HepG2 (cell line): ENCODE measurements at places on chromosomes 3 and 15.

DNA sequence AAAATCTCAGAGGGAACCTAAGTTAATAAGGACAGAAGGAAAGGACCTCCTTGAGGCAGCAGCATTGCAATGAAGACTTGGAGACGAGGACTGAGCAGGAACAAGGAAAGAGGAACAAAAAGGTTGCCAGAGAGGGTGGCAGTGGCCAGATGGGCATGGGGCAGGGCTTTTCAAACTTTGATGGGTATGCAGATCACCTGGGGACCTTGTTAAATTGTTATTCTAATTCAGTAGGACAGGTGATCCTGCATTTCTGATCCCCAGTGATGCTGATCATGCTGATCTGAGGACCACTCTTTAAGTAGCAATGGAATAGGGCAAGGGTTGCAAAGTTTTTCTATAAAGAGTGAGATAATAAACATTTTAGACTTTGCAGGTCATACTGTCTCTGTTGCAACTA, 11.1 kb downstream of the COL6A6 start:
- no peaks in the 10 kb centered on the region for H3K4me1 ChIP-seq
- H3K4me3 ChIP-seq = no peak overlapping the region
- H3K36me3 ChIP-seq = no peaks in the 10 kb centered on the region
- H3K27ac ChIP-seq = no peak overlapping the region
- no peak for DNase-seq

DNA sequence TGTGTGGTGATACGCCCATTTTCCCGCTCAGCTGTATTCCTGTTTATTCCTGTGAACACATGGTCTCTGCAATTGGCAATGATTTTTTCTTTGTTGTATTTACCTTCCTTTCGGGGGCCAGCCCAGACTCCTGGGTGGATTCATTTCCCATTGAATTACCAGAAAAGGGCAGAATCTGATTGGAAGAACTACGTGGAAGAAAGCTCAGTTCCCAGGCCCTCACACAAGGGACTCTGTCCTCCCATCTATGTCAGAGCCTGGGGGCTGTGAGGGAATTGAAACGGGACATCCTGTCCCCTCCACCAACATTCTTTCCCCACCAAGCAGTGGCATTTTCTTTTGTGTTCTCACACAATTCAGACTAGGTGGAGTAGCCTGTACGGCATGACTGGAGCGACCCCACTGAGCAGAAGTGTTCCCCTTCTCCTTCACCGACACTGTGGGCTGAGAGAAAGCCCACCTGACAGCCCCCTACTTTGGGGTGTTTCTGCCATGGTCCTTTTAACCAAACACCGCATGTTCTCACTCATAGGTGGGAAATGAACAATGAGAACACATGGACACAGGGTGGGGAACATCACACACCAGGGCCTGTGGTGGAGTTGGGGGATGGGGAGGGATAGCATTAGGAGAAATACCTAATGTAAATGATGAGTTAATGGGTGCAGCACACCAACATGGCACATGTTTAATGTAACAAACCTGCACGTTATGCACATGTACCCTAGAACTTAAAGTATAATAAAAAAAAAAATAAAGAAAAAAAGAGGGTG, 32.1 kb upstream of the RFTN1 start:
- DNase-seq = no peak
- H3K4me1 ChIP-seq = no peaks in the 10 kb centered on the region

GRCh38 chr3:186467969-186468368, 76.2 kb downstream of the CRYGS start:
- H3K27ac ChIP-seq = no peak overlapping the region
- peak; percentile 4 for DNase-seq
- H3K36me3 ChIP-seq = no peaks in the 10 kb centered on the region
- H3K27me3 ChIP-seq = peaks cover 16% of the 10 kb centered on the region; the same call in 1 of the 3 replicates

- no peak for DNase-seq
- no peaks in the 10 kb centered on the region for H3K4me1 ChIP-seq
- H3K4me3 ChIP-seq = no peak overlapping the region
- no peak overlapping the region for H3K27ac ChIP-seq
Measured at GRCh38 chr3:155362808-155363689, 69.6 kb upstream of the STRIT1 start.

DNA sequence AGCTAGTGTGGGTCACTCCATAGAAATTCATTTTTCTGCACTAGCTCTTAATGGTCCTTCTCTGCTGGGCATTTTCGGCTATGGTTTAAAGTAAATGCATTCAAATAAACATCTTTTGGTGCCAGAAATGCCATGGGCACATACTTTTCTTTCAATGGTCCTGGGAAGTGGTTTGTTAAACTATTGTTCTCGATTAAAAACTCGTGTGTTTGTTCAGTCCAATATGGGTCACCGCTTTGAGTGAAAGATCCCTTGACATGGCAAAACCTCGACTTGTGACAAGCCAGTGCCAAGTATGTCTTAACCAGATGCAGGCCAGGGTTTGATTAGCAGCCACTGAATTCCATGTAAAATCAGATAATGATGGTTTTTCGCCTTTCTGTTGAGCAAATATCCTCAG, 331.9 kb upstream of the WNT5A start:
- H3K36me3 ChIP-seq = no peaks in the 10 kb centered on the region
- H3K4me3 ChIP-seq = no peak overlapping the region
- DNase-seq = no peak
- no peaks in the 10 kb centered on the region for H3K27me3 ChIP-seq
- no peak overlapping the region for H3K27ac ChIP-seq
- H3K4me1 ChIP-seq = no peaks in the 10 kb centered on the region

DNA sequence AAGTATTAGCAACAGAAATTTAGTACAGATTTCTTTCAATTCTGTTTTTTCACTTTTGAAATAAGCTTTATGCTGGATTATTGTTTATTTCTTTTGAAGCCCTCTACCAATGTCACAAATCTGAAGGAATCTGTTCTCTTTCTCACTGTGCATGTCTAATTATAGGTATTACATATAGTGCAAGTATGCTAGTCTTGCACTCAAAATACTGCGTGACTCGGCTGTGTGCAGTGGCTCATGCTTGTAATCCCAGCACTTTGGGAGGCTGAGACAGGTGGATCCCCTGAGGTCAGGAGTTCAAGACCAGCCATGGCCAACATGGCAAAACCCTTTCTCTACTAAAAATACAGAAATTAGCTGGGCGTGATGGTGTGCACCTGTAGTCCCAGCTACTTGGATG, 95.8 kb upstream of the PLAAT1 start:
- H3K27ac ChIP-seq = no peak overlapping the region
- no peaks in the 10 kb centered on the region for H3K4me1 ChIP-seq
- no peak overlapping the region for H3K4me3 ChIP-seq
- no peak for DNase-seq

GRCh38 chr3:109337393-109337792, at the start of gene DPPA4:
Gene DPPA4 (minus strand): TSS chr3:109337546. CDS start chr3:109337517, 29 bp downstream.
- 0 out of 2 replicates have a peak, but pooled peaks cover 8% of the 10 kb centered on the region for H3K4me1 ChIP-seq
- H3K4me3 ChIP-seq = no peak within 1 kb of the TSS
- H3K27ac ChIP-seq = no peak within 1 kb of the TSS
- no peaks in the 10 kb centered on the region for H3K27me3 ChIP-seq

DNA sequence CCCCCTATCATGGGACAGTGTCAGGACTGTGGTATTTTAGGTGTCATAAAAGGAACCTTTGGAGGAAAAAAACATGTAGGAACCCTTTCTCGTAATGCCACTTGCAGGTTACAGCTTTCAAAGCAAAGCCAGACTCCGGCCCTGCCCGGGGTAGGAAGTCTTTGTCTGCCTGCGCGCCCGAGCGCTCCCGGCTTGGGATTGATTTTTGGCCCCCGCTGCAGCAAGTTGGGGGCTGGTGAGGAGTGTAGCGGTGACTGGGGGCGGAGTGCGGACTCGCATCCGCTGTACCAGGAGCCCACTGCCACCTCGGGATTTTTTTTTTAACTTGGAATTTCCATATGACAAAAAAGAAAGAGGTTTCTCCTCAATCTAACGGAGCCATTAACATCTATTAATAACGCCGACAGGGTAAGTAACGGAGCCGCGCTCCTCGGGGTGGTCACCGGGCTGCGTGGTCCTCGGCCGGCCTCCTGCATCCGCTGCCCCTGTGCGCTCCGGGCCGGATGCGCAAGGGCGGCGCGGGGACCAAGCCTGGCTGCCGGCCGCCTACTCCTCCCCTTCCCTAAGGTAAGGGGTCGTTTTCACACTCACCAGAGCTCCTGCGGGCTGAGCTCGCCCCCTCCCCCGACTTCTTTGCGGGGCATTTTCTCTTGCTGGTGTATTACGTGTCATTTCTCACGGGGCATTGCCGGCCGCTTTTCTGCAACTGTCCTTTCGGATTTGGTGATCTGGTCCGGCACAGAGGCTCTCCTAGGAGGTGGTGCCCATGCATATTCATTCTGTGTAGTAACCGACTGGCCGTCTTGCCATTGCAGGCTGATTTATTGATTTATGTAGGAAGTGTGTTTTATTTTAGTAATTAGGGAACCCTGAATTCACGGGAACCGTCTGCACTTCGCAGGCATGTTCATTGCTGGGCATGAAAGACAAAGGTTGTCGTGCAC, 219.8 kb upstream of the TOPAZ1 start:
- no peak overlapping the region for H3K4me3 ChIP-seq
- no peak overlapping the region for H3K27ac ChIP-seq

DNA sequence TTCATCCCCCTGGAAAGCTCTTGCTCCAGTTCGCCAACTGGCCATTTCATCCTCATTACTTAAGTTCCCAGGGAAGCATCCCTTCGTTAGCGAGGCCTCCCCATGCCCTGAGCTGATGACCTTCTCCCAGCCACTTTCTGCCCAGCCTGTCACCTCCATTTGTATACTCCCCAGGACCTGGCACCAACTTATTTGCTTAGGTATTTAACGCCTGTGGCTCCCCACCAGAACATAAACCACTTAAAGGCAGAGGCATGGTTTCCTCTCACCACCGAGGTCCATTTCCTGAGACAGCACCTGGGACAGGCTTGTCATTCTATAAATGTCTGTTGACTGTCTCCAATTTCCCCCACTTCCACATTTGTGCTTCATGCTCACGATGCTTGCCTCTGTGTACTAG, 189.0 kb downstream of the ZNF621 start:
- peaks cover 12% of the 10 kb centered on the region; the same call in 1 of the 3 replicates for H3K27me3 ChIP-seq
- no peak overlapping the region for H3K27ac ChIP-seq
- H3K36me3 ChIP-seq = no peaks in the 10 kb centered on the region

DNA sequence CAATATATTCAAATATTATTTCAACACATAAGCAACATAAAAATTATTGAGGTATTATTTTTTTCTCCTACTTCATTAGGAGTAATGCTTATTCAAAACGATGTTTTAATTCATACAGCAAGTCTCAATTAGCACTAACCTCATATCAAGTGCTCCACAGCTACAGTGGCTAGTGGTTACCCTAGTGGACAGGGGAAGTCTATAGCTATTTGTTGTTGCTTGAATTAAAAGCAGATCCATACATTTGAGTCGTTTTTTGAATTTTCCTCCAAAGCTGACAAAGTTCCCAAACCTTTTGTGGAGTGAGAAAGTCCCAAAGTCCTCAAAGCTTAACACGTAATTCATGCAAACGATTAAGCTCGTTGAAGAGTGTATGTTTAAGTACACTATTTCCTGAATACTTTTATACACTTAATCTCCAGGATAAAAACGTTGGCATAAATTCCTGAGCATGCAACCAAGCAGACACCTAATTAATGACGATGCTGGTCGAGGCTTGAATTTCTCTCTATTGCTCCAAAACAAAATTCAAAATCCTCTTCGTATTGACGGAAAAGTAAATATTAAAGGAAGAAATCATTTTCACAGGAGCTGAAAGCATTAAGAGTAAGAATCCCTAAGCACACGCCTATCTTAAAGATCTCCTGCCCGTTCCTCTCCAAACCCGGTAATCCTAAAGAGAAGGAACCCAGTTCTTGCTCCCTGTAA, 985 bp downstream of the VPS13C start:
- H3K27me3 ChIP-seq = peaks cover 3% of the 10 kb centered on the region; the same call in 1 of the 3 replicates
- no peaks in the 10 kb centered on the region for H3K36me3 ChIP-seq
- H3K4me1 ChIP-seq = peaks cover 36% of the 10 kb centered on the region
- DNase-seq = no peak

- no peak overlapping the region for H3K27ac ChIP-seq
- DNase-seq = no peak
- no peaks in the 10 kb centered on the region for H3K36me3 ChIP-seq
- no peak overlapping the region for H3K4me3 ChIP-seq
Measured at GRCh38 chr15:81813215-81813614, 232.6 kb downstream of the MEX3B start.

- H3K4me1 ChIP-seq = no peaks in the 10 kb centered on the region
- no peaks in the 10 kb centered on the region for H3K36me3 ChIP-seq
- H3K27me3 ChIP-seq = no peaks in the 10 kb centered on the region
- no peak overlapping the region for H3K4me3 ChIP-seq
Measured at GRCh38 chr3:162348912-162349311, 852.3 kb downstream of the OTOL1 start.

DNA sequence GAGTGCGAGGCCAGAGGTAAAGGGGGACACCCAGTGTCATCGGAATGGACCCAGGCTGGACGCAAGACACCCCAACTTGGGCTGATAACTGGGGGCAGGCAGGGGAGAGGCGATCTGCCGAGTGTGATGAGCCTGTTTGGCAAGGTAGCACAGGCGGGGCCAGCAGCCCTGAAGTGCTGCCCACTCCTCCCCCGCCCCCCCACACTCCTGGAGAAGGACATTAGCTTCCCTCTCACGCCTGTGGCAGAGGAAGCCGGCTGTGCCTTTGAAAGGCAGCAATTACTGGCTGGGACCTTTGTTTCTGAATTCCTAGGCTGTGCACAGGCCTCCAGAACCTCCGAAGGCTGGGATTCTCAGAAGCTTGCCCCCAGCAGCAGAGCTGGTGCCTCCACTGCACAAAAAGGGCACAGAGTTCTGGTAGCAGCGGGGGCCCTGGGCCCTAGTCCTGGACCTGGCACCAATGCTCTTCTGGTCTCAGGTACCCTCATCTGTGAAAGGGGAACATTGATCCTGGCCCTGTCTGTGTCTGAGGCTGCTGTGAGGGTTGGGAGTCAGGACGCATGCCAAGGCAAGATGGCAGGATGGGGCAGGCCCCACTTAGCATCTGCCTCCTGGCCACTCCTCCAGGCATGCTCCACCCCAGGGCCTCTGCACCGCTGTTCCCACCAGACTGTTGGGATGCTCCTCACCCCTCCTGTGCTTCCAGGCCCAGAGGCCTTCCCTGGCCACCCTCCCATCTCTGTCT, 28.6 kb downstream of the IQSEC1 start:
- H3K27me3 ChIP-seq = no peaks in the 10 kb centered on the region
- H3K4me3 ChIP-seq = no peak overlapping the region
- no peaks in the 10 kb centered on the region for H3K4me1 ChIP-seq
- no peak overlapping the region for H3K27ac ChIP-seq

DNA sequence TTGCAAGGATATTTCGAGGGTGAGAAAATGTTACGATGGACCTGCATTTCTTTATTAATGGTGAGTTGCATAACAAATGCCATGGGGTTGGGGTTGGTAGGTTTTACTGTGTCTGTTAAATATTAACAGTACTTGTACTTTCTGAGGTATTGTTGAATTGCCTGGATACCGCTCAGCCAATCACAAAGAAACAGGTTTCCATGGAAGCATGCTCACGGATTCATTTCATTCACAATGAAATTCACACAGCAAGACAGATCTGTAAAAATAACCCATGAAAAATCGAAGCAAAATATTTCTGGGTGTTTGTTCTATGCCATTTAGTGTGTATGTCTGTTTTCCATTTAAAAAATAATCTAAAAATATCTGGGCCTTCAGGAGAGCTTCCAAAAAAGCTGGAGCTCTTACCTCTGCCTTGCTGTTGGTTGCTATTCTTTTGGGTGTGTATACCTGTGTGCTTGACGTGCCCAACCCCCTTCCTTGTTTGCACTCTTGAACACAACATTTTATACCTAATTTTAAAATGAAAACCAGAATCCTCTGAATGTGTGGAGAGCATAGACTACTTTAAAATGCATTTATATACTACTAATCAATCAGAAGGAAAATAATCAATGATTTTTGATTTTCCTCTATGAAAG, 479.8 kb upstream of the TBL1XR1 start:
- no peaks in the 10 kb centered on the region for H3K36me3 ChIP-seq
- DNase-seq = no peak
- no peaks in the 10 kb centered on the region for H3K4me1 ChIP-seq
- H3K4me3 ChIP-seq = no peak overlapping the region
- H3K27ac ChIP-seq = no peak overlapping the region
